ENCODE measurements at places on chromosomes 3 and 15.
A peak's percentile ranks its signal among the peaks of the same experiment; 100 is the strongest.

- DNase-seq, result peak; percentile 84
Measured at GRCh38 chr3:148379763-148380382, 317.8 kb upstream of the AGTR1 start.

DNA sequence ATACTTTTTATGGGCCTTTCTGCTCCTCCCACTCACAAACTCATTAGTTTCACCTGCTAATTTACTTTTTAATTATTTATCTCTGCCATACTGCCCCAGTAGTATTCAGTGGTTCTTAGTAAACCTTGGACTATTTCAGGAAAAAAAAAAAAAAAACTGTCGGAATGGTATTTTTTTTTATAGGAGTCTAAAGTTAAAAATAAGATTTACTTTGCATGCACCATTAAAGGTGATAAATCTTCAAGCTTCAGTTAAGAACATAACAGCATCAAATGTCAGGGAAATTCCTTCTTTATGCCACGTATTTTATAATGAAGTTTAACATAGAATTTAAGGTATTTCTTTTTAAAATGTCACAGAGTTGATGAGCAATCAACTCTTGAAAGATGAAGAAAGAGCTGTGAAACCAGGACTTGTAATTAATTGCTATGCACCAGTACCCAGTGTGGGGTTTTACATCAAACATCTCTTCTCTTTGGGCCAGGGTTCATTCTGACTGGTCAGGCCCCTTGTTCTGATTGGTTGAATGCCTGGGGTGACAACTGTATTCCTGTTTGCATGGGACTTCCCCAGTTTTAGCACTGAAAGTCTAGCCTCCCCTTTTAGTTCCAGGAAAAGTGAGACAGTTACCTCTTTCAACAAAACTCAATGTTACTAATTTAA, 40.3 kb upstream of the PTPRG start:
- DNase-seq, result peak; percentile 17

DNA sequence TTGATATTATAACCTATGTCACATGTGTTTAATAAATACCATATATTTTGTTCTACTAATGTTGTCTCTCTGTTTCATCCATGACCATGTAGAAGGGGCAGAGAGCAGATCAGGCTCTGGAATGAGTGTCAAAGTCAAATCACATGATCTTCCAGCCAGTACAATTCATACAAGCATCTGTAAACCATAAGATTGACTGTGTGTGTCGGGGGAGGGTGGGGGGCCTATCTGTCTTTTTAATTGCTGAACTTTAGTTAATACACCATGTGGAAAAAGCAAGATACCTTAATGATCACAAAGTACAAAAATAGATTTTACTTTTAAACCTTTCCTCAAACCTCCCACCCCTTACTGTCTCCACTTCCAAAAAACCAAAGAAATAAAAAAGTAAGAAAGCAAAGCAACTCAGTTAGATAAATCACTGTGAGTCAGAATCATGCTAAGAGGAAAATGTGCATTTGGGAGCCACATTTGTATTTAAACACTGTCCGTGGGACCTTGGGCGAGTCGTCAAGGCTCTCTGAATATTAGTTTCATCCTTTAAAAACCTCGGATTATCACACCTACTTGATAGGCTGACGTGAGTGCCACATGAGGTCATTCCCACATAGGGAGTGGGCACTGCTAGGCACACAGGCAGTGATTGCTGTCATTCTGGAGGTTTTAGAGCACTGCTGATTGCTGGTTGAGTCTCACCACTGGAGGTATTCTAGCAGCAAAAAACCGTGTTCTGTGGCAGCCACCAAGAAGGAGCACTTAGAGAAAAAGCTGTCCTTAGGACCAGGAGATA, 21.0 kb upstream of the POLR2M start:
- DNase-seq, result no peak

DNA sequence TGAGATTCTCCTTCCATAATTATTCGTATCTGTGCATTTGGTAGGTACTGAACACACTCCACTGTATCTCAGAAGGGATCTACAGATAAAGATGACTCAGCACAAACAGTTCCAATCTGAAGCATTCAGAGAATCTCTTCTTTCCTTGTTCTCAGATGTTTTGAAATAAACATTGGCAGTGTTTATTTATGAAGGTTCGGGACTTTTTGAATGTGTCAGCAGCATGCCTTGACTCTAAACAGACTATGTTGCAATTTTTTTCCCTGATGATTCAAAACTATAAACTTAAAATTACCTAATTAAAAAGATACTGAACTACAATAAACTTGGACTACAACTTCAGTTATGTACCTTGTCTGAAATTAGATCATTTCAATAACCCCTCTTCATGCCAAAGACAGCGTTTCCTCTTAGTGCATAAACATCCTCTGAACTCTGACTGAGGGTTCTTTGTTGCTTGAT, 612.9 kb upstream of the TBL1XR1 start:
- no peak for DNase-seq

DNA sequence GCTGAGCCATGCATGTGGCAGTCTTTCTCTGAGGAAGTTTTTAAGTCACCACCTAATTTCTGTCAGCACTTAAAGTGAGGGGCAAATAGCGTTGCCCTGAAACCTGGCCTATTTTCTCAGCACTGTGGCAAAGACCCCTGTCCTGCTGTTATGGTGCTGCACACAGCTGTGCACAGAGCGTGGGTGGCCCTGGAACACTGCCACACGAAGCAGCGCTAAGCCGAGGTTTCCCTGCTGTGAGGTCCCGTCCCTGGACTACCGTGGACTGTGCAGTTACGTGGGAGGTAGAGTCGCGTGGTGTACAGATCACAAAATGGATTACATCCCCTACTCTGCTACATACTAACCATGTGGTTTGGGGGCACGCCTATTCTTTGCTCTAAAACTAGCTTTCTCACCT, 101.6 kb upstream of the NR2E3 start:
- DNase-seq, result no peak

Measured in mesendoderm (in vitro differentiated cells).